Activated naive CD4-positive, alpha-beta T cell treated with anti-CD3 and anti-CD28 coated beads, Interleukin-2, amount 10 ng/mL, durations not matched to agents 7 days and 5 days (primary cell): ENCODE measurements at places on chromosomes 1 and 21.

DNA sequence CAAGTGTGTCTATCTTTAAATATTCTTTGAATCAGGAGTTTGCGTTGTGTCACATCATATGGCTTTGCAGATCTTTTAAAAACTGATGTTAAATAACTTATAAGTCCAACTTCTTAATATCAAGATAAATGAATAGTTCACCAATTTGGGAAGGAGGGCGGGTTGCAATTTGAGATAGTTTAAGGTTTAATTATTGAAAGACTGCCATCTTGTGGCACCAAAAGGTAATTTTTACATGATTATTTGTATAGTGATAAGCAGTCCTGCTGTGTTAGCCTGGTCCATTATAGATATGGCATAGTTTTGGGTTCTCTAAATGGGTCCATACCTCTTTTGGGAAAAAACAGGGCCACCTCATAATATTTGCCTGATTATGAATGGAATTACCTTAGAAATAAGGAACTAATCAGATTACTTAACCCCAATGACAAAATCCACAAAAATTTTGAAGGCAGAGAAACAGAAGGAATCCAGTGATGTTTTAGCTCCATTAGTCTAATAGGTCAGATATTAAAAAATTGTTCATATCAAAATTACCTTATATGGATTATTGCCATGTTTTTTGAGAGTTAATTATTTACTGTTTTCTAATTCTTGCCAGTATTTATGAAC is 64.3 kb downstream of the PRKAA2 start:
- H3K27ac ChIP-seq, result no peak overlapping the region
- H3K27me3 ChIP-seq, result no peaks in the 10 kb centered on the region
- no peak overlapping the region for H3K4me3 ChIP-seq
- H3K36me3 ChIP-seq, result no peaks in the 10 kb centered on the region
- H3K4me1 ChIP-seq, result no peaks in the 10 kb centered on the region

DNA sequence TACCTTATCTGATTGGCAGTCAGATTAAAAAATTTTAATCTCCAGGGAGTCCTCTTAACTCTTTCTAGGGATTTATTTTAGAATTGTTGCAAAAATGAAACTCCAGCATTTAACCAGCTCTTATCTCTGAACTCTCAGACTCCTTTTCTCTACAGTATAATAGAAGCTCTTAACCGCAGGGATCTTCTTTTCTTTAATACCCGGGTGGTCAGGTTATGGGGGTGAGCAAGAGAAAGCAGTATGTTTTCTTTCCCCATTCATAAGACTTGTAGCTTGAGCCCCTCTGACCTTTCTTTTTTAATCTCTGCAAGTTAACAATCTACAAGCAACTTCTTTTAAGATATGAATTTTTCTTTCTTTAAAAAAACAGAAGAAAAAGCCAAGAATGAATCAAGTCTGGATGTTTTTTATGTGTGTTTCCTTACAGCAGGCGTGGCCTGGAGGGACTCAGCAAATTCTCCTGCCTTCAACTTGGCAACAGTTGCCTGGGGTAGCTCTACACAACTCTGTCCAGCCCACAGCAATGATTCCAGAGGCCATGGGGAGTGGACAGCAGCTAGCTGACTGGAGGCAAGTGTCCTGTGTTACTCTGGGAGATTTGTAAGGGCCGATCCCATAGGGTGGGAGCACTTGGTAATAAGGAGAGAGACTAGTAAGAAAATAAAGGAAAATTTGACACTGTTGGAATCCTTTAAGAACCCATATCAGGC is 13.4 kb upstream of the OLFML3 start:
- peaks cover 80% of the 10 kb centered on the region for H3K36me3 ChIP-seq
- no peaks in the 10 kb centered on the region for H3K27me3 ChIP-seq
- no peak overlapping the region for H3K27ac ChIP-seq
- H3K4me3 ChIP-seq, result no peak overlapping the region

GRCh38 chr1:113872219-113872935 is 865 bp upstream of the PTPN22 start:
- peaks cover 29% of the 10 kb centered on the region for H3K36me3 ChIP-seq
- peaks cover 76% of the 10 kb centered on the region for H3K4me1 ChIP-seq
- H3K27me3 ChIP-seq, result no peaks in the 10 kb centered on the region
- peak overlapping the region; percentile 87 for H3K4me3 ChIP-seq

DNA sequence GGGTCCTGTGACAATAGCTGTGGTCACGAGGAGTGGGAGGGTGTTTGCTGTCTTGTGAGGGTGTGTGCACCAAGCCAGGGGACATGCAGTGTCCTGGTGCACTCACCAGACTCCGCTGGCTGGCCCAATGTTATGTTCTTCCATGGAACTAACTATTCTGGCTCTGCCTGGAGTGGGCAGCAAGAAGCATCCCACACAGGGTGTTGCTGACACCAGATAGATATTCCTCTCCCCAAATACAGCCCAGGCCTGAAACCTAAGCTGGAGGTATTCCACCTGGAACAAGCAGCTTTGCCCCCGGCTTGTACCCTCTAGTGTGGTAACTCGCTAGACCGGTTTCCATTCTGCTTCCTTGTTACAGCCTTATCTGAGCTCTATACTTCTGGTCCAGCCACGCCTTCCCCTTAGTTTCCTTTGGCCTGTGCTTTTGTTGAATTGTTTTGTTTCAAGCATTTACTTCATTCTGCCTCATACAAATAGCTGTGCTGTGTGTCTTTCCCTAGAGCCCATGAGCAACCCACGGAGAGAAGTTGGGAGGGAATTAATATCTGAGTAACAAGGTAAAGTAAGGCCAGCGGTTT is 14.7 kb upstream of the LY9 start:
- no peak overlapping the region for H3K27ac ChIP-seq
- H3K27me3 ChIP-seq, result peaks cover 8% of the 10 kb centered on the region
- H3K4me1 ChIP-seq, result peaks cover 29% of the 10 kb centered on the region
- H3K36me3 ChIP-seq, result peaks cover under 1% of the 10 kb centered on the region

DNA sequence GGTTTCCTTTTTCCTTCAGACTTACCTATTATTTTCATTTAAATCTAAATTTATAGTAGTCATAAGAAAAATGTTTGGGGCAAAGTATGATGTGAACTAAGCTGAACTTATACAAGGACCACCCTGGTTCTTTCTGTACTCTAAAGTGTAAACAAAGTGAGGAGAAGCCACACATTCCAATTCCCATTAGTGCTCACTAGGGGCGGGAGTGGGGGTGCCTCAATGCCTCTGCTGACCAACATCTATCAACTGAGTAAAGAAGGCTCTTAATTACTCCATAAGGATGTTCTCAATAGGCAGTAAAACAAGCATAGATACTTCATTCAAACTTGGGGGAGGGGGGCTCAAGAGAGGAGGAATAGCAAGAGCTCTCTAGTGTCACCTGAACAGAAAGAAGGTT is 151.7 kb downstream of the CDC42BPA start:
- no peaks in the 10 kb centered on the region for H3K4me1 ChIP-seq
- no peak for DNase-seq
- no peaks in the 10 kb centered on the region for H3K36me3 ChIP-seq
- no peak overlapping the region for H3K27ac ChIP-seq
